Substantia nigra (tissue), 51 donors: ENCODE measurements at places on chromosomes 6 and 20.

GRCh38 chr6:164216368-164216767, 801.9 kb downstream of the QKI start:
- no peak for DNase-seq

GRCh38 chr6:80643881-80644280, 537.4 kb downstream of the BCKDHB start:
- no peak for DNase-seq

DNA sequence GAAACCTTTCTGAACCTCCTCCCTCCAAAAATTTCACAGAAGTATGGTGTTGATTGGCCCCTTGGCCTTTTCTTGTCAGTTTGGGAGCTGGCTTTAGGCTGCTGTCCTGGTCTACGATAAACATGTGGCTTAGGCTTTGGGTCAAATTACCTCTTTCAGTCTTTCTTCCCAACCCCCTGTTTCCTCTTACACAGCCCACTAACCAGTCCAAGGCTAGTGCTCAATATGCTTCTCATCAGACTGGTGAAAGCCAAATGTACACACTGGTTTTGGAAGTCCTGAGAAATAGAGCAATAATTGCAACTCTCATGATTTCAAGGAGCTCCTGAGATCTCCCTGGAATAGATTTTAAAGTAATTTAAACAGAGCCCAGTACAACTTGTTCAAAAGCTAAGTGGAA, 933.7 kb upstream of the GJE1 start:
- no peak for DNase-seq

- no peak for DNase-seq
Measured at GRCh38 chr6:47098570-47098993, 56.5 kb upstream of the ADGRF1 start.

DNA sequence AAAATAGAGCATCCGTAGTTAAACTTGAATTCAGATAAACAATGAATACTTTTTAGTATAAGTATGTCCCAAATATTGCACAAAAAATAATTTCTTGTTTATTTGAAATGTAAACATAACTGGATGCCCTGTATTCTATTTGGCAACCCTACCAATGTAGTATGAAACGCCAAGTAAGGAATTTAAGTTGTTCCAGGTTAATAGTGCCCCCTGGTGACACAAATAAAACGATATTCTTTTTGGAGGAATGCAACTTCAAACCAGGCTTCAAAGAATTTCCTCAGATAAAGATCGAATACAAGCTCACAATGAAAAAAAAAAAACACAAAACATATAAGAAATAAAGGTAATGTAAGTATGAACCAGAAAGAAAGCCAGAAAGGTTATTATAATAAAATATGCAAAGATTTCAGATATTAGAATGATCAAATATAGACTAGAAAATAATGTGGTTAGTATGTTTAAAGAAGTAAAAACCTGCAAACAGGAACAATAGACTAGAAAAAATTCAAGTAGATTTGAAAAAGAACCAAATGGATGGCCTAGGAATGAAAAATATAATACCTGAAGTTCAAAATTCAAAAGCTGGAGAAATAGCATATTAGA, 18.4 kb upstream of the AKAP7 start:
- no peak for DNase-seq

DNA sequence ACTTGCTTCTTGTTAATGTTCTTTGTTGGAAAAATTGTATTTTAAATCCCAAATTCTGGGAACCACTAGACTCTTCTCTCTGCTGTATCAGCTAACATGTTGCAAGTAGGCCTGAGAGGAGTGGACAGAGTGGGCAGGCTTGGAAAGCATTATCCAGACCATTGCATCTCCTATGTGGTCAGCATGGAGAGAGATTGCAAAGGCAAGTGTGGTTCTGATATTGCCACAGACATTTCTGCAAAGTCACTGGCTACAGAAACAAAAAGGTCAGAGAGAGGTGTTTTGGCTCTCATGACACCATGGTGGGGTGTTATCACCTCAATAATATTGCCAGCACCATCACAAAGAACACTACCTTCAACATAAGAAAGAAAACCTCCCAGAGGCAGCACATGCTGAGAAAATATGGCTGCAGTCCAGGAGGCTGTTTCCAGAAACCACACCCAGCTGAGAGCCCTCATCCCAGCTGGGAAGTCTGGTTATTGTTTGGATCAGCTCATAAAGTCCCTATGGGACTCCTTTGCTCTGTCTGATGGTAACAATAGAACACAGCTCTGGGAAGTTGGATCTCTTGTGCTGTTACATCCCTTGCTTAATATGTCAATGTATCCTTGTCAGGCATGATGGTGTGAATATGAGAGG, 78.2 kb upstream of the TBX18 start:
- DNase-seq: no peak

DNA sequence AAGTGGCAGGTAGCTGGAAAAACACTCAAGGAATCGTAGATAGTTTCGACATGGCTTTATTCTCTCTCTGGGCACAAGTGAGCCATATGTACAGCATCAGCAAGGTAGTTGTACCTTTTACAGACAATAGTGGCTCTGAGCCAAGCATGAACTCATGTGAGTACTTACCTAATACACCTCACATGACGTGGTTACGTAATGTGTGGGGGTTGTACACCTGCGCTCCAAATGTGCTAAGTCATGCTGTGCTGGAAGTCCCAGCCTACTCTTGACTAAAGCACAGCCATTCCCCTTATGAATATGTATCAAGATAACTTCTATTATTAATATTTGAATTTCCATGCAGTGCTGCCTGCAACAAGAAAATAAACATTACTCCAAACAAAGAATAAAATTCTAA, 78.8 kb upstream of the HMGN3 start:
- DNase-seq: no peak
